ENCODE measurements at places on chromosomes 4 and X.

- DNase-seq, result no peak
Measured at GRCh38 chr4:142845293-142846107, 601 bp downstream of the INPP4B start.

GRCh38 chrX:30577362-30577991 lies at the start of gene TASL:
TASL (minus strand) TSS chrX:30577766; CDS start chrX:30560355, 17,411 bp downstream.
- DNase-seq, result no peak

DNA sequence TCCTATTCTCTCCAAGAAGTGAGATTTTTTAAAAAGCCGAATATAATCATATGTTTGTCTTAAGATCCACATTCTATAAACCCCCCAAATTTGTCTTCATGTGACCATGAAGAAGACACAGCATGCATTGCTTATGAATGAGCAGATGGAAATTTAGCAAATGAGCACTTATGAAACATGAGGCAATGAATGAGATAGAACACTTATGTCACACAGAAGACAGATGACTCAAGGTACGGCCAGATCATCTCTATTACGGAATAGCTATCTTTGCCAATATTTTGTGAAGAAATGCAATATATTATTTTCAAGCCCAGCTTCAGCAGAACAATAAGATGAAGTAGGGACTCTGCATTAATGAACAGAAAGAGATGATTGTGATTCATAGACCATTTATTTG lies 21.4 kb downstream of the PHEX start:
- no peak for DNase-seq

DNA sequence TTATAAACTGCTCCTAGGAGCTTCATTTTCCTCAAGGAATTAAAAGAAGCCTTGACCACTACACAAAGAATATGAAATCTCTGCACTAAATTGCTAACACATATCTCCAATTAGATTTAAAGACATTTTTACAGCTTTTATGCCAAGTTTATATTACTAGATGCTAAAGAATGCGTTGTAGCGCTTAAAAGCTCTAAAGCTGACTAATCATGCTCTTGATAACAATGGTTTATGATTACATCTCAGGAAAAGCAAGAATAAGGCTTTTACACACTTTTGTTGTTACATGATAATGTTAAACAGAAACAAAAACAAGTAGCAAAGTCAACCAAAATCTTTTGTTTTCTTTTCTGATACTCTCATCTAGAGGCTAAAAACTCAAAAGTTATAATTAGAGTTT lies 44.7 kb downstream of the SLC10A7 start:
- no peak for DNase-seq

DNA sequence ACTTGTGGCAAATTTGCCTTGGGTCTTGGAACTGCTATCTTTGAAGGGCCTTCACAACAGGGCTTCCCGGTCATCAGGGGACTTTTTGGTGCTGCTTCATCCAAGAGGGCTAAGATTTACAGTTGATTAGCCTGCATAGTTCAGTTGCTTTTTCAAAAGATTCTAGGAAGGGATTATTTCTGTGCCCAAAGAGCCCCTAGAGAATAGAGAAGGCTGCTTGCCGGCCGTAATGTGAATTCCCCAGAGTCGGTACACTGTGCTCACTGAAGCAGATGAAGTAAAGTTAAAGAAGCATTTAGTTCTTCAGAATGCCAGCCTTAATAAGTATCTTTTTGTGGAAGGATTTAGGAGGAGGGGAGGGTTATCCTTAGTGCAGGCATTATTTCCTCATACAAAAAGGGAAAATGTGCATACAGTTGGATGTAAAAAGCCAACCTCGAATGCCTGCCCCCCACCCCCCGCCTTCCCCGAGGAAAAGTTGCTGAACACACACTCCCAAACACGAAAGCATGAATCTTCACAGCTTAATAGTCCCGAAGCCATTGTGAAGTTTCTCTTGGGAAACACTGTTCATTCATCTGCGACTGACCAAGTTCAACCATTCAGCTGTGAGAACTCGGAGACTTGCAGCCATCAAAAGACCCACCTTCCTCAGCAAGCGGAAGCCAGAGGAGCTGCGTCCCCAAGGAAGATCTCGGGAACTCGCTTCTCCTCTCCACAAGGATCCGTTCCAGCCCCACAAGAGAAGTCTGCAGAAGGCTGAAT lies 47.6 kb downstream of the ANOS1 start:
- no peak for DNase-seq

- DNase-seq, result peak; percentile 49
Measured at GRCh38 chr4:180665994-180666824, 1577.0 kb upstream of the TENM3 start.

DNA sequence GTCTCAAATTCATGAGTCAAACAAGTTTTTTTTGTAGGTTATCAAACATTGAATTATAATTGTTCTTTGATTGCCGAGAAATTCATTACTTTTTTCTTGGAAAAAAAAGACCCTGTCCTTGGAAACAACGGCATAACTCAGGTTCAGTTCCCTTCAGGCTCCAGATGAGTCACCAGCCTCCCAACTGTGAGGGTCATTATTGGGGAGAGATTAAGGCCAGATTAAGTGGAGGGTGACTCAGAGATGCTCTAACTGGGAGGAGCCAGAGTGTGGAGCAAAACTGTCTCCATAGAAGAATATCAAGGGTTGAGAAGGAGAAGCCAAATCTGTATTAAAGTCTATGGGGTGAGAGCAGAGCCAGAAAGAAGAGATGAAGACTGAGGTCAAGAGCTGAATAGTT lies 9.6 kb downstream of the ADGRG4 start:
- DNase-seq, result no peak

DNA sequence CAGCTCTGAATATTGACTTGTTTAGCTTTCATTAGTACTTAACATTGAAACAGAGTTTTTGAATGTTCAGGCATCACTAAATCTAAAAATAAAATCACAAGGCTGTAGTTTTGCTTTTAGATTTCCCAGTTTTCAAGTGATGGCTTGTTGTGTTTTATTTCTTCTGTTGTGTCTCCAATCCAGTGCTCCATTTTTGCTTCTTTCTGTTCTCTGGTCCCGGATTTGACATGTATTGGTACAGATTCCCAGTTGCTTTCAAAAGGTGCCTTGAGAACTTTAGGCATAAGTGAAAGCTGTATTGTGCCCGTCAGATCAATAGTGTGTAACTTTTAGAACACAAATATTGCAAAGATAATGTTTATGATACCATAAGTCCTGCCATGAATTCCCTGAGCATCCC lies 53.2 kb downstream of the ARHGAP10 start:
- no peak for DNase-seq

GRCh38 chrX:10134921-10135320 lies 21.9 kb upstream of the CLCN4 start:
- no peak for DNase-seq

DNA sequence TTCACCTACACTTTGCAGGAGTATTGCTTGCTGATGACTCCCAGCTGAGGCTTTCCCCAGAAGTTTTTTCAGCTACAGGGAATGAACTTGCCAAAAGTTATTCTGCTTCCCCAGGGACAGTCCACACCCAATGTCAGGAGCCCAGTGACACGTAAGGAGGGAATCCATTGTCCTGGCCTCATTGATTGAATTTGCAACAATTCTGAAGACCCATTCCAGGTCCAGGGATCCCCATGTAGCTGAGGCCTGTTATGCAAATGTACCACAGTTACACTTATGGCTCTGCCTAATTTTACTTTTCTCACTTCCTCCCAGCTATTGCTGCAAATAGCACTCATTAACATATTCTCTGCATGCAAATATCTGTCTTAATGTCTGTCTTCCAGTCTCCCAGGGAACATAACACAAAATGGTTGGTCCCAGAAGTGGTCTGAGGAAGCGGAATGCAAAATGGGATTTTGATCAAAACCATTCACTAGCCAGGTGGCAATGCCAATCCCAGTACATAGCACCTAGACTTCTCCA lies 113.7 kb upstream of the ACTRT1 start:
- no peak for DNase-seq

DNA sequence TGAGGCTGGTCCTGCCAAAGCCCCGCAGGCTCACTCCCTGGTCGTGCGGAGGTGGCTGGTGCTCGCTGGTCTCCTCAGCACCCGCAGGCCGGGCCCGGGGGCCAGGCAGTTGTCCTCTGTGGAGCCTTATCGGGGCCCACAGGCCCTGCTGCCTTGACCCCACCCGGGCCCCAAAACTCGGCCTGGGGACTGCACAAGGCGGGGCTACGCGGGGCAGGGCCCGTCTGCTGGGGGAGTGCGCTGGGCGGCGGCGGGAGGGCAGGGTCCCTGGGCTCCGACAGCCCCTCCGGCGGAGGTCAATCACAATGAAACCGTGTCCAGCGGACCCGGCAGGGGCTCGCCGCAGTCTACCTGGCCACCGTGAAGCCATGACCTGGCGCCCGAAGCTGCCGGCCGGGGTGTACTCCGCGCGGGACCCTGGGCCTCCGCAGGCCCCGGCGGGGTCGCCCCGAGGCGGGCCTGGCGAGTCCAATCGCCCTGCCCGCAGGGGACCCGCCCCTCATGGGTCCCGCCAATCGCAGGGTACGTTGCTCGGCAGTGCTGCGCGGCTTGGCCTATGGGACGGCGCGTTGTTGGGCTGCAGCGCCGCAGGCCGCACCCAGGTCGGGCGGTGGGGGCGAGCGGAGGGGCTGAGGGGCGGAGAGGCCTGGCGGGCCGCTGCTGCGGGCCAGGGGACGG lies at the start of gene ADD1:
ADD1 (plus strand) TSS at position 582 of the 678 bp plus-strand sequence. CDS start 32,072 bp downstream, outside the sequence.
- DNase-seq, result peak; percentile 91

DNA sequence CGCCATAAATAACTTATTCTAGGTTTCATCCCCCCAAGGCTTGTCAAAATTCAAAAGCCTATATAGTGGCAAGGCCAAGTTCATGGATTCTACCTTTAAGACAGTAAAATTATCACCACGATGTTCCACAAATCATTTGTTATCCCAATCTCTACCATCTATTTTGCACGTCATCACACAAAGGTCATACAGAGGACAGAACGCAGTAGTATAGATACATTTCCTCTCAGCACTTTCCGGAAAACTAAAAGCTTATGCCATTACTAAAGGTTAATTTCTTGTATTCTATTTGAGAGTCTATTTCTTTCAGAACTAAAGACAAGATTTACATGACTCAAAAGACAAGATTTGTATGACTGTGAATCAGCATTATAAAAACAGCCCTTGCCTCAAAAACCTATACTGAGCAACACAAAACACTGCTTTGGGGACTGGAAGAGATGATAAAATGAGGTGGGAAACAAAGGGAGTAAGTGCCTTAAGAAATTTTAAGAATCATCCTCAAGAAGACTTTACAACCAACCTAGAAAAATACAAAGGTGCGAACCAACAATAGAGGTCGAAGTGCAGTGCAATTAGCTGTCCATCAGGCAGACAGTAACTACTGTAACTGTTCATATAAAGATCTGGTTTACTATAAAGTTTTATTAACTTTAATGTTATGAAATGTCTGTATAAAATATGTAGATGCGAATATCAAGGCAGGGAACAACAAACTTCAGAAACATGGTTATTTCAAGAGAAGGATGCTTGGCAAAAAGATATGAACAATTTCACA lies 7.6 kb downstream of the UBE2D3 start:
- no peak for DNase-seq

DNA sequence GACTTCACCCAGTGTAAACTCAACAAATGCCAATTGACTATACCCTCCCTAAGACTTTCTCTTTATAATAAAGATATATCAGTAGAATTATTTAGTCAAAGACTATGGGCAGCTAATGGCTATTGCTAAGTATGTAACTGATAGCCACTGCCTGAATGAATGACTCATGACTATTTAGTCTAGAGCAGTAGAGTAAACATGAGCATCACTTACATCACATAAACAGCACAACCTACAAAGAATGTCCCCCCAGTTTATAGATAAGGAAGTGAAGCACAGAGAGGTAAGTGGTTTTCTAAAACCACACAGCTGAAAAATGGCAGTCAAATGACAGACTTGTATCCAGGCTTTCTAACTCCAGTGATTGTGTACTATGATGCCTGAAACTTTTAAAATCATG lies 507.0 kb downstream of the PPARGC1A start:
- no peak for DNase-seq

GRCh38 chr4:187491959-187492358 lies 503.6 kb upstream of the ZFP42 start:
- no peak for DNase-seq

- no peak for DNase-seq
Measured at GRCh38 chr4:37510626-37511025, 175.6 kb downstream of the RELL1 start.

DNA sequence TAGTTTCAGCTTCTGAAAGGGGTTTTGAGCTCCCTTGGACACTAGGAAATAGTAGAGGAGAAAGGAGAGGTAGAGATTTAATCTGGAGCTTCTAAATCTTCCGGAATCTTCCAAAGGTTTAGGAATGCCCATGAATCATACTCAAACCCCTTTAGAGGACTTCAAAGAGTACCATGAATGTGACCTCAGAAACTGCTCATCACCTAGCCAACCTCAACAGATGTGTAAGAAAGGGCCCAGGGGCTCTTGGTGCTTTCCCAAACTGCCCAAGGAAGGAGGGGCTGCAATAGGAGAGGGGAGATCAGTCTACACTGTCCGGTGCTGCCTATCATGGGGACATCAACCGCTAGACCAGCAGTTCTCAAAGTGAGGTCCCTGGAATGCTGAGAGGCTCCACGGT lies 109.1 kb downstream of the RBM47 start:
- DNase-seq, result no peak

DNA sequence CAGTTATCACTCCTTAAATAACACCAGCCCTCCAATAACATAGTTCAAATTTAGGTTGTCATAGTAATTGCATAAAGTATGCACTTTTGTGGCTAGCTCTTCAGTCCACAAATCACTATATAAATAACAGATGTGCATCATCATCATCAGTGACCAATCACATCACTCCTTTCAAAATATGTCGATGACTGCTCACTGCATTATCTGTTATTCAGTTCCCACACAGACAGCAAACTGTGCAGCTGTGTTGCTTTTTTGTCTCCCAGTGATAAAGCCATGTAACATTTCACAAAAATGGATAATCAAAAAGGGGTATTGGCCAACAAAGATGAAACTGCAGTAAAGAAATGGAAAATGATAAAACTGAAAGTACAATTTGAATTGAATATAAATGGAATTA lies 205.4 kb downstream of the DCLK2 start:
- DNase-seq, result no peak
